ENCODE measurements at places on chromosomes 7 and 10. TPM values are rescaled to one million over a fixed set of nuclear protein-coding genes. Genes with fewer than 3 reads are reported as not detected.

DNA sequence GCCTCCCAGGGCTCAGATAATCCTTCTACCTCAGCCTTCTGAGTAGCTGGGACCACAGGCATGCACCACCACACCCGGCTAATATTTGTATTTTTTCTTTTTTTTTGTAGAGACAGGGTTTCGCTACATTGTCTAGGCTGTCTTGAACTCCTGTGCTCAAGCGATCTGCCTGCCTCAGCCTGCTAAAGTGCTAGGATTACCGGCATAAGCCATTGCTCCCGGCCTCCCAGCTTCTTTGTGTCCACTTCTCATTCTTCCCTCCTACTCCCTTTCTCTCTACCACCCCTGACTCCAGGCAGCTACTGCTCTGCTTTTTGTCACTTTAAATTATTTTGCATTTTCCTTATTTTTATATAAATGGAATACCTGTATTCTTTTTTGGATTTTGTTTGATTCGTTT, 83.4 kb downstream of the PALS2 start:
- H3K4me1 ChIP-seq = peaks cover 4% of the 10 kb centered on the region
- no peak overlapping the region for H3K4me3 ChIP-seq
- DNase-seq = no peak
- H3K27me3 ChIP-seq = no peaks in the 10 kb centered on the region
- H3K36me3 ChIP-seq = peaks cover 12% of the 10 kb centered on the region

DNA sequence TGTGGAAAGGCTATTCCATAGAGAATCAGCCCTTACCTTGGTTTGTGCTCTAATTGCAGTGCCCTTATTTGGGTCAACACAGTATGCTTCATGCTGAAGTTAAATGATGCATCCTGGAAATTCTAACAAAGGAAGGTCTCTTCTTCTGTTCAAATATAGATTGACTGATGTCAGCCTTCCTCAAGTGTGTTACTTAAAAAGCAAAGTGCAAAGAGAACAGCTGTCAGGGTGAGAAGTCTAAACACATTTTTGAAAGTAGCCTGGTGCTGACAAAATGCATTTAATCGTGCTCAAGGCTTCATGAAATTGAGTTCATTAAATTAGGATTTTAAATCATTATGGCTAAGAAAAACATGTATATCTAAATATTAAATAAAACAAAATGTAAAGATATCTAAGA, 19.5 kb downstream of the AGR2 start:
- H3K27ac ChIP-seq = no peak overlapping the region
- no peaks in the 10 kb centered on the region for H3K36me3 ChIP-seq
- no peak overlapping the region for H3K4me3 ChIP-seq
- no peaks in the 10 kb centered on the region for H3K27me3 ChIP-seq
- peaks cover under 1% of the 10 kb centered on the region for H3K4me1 ChIP-seq

GRCh38 chr7:19772841-19773760, at the start of gene TMEM196:
Gene TMEM196 (minus strand): TSS chr7:19773617. CDS start chr7:19772696, 921 bp downstream.
- no peak within 1 kb of the TSS for H3K4me3 ChIP-seq
- peaks cover 30% of the 10 kb centered on the region for H3K27me3 ChIP-seq
- no peaks in the 10 kb centered on the region for H3K36me3 ChIP-seq
- no peak for DNase-seq

GRCh38 chr10:43595739-43596298, 10.4 kb upstream of the ZNF485 start:
- no peak overlapping the region for H3K4me3 ChIP-seq
- peaks cover 13% of the 10 kb centered on the region for H3K36me3 ChIP-seq
- H3K27me3 ChIP-seq = peaks cover 25% of the 10 kb centered on the region
- H3K27ac ChIP-seq = no peak overlapping the region
- peaks cover 21% of the 10 kb centered on the region for H3K4me1 ChIP-seq

- DNase-seq = no peak
- H3K4me1 ChIP-seq = peaks cover 82% of the 10 kb centered on the region
- H3K36me3 ChIP-seq = peaks cover 46% of the 10 kb centered on the region
- H3K27me3 ChIP-seq = no peaks in the 10 kb centered on the region
Measured at GRCh38 chr10:73867871-73868631, 6.3 kb downstream of the CAMK2G start.

DNA sequence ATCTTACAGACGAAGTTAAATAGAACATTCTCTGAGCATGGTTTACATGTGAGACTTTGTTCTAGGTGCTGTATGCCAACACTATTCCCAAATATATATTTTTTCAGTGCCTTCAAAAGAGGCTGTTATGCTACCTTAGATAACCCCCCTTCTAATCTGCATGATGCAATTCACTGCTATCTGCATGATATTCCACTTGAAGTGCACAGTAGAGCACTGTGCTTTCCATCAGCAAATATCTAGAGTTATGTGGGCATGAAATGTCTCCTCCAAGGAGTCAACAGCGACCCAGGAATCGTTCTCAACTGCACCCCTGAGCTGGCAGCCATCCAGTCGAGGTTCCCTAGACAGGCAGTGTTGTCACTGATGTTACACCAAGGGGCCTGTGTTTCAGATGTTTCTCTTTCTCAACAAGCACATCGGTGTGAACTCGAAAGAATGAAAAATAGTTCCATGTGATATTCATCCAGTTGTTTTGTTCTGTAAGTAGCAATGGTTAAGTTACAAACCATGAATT, 88.3 kb downstream of the PDE1C start:
- no peaks in the 10 kb centered on the region for H3K27me3 ChIP-seq
- H3K27ac ChIP-seq = no peak overlapping the region
- H3K4me3 ChIP-seq = no peak overlapping the region
- H3K36me3 ChIP-seq = no peaks in the 10 kb centered on the region
- H3K4me1 ChIP-seq = no peaks in the 10 kb centered on the region

- DNase-seq = no peak
- no peak overlapping the region for H3K4me3 ChIP-seq
- H3K36me3 ChIP-seq = no peaks in the 10 kb centered on the region
- H3K27ac ChIP-seq = no peak overlapping the region
- H3K27me3 ChIP-seq = peaks cover 34% of the 10 kb centered on the region
Measured at GRCh38 chr10:113450046-113450804, 102.6 kb upstream of the HABP2 start.

DNA sequence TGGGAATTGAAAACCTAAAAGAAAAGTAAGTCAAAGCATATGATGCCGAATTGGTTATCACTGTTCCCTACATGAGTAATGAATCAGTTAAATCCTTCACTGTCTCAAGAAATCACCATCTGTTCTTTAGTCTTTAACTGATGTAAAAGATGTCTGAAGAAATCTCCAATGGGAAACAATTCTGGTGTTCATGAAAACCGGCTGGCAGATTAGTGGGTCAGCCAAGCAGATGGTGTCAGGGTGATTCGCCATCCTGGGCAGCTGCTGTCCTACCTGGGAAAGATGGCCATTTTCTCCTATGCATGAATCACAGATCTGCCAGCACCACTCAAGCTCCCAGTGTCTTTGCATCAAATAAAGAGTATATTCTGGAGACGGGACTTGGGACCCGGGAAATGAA, 925.2 kb upstream of the GHITM start:
- no peaks in the 10 kb centered on the region for H3K4me1 ChIP-seq
- no peaks in the 10 kb centered on the region for H3K27me3 ChIP-seq
- DNase-seq = no peak
- no peaks in the 10 kb centered on the region for H3K36me3 ChIP-seq
- no peak overlapping the region for H3K4me3 ChIP-seq

GRCh38 chr7:157930441-157930840, 593.6 kb downstream of the DNAJB6 start:
- no peaks in the 10 kb centered on the region for H3K27me3 ChIP-seq
- no peak overlapping the region for H3K4me3 ChIP-seq
- H3K27ac ChIP-seq = no peak overlapping the region
- H3K4me1 ChIP-seq = peaks cover 12% of the 10 kb centered on the region

DNA sequence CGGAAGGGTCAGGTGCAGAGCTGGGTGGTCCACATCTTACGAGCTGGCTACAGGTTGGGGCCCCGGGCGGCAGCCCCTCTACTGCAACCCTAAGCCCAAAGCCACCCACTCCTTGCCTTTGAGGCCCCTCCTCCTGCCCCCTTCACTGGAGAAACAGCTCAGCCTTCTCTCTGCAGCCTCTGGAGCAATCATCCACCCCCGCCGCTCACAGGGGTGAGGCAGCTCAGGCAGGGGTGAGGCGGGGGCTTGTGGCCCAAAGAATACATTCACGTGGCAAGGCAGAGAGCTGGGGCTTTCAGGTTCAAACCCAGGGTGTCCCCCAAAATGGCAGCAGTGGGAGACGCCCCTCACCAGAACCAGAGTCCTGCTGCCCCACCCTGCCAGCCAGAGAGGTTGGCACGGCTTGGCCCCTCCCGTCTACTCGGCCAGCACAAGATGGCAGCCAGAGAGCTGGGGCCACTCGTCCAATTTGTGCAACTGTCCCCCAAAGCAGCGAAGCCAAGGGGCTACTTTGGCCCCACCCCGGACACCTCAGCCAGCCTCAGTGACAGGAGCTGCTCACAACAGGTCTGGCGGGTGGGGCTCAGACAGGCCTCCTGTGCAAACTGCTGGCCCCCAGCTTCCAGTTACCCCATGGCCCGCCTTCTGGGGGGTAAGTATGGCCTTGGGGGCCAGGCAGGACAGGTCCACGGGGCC, 7.2 kb downstream of the GNB2 start:
- H3K4me3 ChIP-seq = no peak overlapping the region
- H3K36me3 ChIP-seq = peaks cover 26% of the 10 kb centered on the region
- H3K27me3 ChIP-seq = no peaks in the 10 kb centered on the region

DNA sequence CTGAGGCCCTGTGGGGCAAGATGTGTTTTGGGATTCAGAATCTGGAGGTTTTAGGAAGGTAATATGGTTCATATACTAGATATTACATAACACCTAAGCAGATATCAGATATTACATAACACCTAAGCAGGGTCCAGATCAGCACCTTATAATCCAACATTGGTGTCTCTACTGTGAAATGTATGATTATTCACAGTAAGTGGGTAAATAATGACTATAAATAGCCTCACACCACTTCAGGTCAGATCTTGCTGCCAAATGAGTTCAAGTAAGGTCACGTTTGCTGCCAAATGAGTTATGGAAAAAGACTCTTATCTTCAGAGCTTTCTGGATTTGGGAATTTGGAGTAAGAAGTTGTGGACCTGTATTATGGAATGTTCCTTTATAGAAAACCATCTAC, 14.6 kb downstream of the ADRB1 start:
- H3K4me3 ChIP-seq = no peak overlapping the region
- H3K4me1 ChIP-seq = peaks cover 31% of the 10 kb centered on the region
- no peak for DNase-seq
- H3K27me3 ChIP-seq = peaks cover 21% of the 10 kb centered on the region

DNA sequence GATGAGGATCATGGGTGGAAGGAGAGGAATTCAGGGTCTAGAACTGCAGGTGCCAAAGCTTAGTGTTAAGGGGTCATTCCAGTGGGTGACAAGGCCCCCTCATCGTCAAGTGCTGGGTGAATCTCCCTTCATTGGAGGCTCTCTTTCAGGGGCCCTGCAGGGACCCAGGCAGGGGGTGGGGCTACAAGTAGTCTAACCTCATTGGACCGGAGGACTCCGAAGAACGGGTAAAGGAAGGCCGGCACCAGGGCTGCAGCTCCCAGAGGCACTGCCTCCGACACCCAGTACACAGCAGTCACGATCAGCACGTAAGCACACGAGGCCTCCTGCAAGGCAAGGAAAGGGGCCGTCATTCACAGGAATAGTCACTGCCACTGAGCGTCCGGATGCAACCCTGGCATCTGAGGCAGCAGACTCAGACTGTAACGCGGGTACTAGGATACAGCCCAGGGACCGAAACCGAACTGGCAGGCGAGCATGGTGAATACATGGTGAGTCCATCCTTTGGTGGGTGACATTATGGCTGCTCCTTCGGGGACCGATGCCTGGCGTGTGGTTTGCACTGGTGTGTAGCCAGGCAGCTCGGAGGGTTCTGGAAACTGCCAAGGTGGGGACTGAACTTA, 6.7 kb downstream of the SLC13A4 start:
- H3K27me3 ChIP-seq = peaks cover 35% of the 10 kb centered on the region
- H3K27ac ChIP-seq = no peak overlapping the region
- H3K4me1 ChIP-seq = no peaks in the 10 kb centered on the region
- H3K4me3 ChIP-seq = no peak overlapping the region
- no peak for DNase-seq

DNA sequence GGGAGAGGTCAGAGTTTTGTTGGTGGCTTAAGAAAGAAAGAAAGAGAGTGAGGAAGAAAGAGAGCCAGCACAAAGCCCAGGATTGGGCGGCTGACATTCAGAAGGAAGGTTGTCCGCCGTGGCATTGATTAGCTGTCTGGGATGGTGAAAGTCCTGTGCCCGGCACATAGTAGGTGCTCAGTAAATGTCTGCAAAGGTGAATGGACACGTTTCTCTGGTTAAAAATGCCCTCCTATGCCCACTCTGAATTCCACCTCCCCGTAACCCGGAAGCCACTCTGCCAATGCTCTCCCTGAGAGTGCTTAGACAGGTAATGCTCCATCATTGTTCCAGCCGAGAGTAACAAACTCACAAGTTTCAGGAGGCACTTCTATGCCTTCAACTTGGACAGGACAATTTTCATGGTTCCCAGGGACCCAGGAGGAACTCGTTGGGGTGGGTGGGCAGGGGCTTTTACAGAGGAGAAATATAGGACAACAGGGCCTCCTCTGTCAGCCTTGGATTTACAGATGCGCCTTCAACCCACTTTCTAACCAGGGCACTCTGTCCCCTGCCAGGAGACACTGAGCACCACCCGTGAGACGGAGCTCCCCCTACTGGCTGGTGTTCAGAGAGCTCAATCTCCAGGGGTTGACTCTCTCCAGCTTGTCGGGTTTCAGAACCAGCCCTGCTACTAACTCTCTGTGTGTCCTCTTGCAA, 411.5 kb upstream of the ZMIZ1 start:
- no peak overlapping the region for H3K27ac ChIP-seq
- no peak overlapping the region for H3K4me3 ChIP-seq
- DNase-seq = peak; percentile 77

GRCh38 chr10:101284744-101285463, 55.6 kb upstream of the LBX1 start:
- DNase-seq = no peak
- no peak overlapping the region for H3K4me3 ChIP-seq
- peaks cover 79% of the 10 kb centered on the region for H3K27me3 ChIP-seq

DNA sequence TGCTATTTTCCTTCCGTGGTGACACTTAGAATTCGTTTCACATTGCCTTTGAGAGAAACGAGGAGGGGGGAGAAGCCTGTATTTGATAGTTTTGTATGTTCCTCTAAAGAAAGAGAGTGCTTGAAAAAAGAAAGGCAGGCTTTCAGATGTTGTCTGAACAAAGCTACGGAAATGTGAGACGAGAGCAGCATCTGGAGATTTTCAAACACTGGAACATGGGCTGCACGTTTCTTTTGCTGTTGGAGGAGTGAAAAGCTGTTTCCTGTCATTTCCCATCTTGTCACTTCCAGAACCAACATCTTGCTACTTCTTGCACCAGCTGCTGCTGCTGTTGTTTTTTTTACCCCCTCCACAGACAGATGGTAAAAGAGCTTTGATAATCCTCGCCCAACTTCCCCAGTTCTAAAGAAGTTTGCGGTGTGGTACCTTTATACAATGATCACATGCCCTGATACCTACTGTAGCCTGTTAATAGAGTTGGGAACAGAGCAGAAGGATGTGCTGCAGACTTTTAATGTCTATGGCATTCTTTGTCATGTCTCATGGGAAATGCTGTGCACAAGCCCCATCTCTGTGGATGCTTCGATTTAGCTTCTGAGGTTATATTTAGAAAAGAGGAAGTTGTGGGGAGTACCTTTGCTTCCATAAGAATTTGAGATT, 408.1 kb downstream of the AUTS2 start:
- DNase-seq = no peak
- peaks cover 8% of the 10 kb centered on the region for H3K4me1 ChIP-seq
- H3K4me3 ChIP-seq = no peak overlapping the region

Gene TSPAN12
- total RNA-seq = not detected

Gene ICA1
- 3.4 TPM for total RNA-seq

Gene CLEC5A
- total RNA-seq = not detected

Gene SEMA3D
- total RNA-seq = not detected

Gene LLCFC1
- total RNA-seq = not detected

Gene ANXA8L1
- 1.1 TPM for total RNA-seq

All from activated CD8-positive, alpha-beta memory T cell treated with anti-CD3 and anti-CD28 coated beads, Interleukin-2, amount 10 ng/mL, durations not matched to agents 7 days and 5 days (primary cell).